Activated CD4-positive, alpha-beta T cell treated with anti-CD3 and anti-CD28 coated beads, Interleukin-2, amount 10 ng/mL, durations not matched to agents 7 days and 5 days (primary cell): ENCODE measurements at places on chromosomes 16 and 17. TPM values are rescaled to one million over a fixed set of nuclear protein-coding genes. Genes with fewer than 3 reads are reported as not detected.

OR3A3 gene
- not detected for total RNA-seq

HYDIN gene
- not detected for total RNA-seq

HIC1 gene
- total RNA-seq: 29.0 TPM

HSD17B1 gene
- total RNA-seq: 0.97 TPM
